ENCODE measurements at places on chromosomes 16 and 17.

- DNase-seq = no peak
Measured at GRCh38 chr17:72336026-72336803, 215.4 kb downstream of the SOX9 start.

DNA sequence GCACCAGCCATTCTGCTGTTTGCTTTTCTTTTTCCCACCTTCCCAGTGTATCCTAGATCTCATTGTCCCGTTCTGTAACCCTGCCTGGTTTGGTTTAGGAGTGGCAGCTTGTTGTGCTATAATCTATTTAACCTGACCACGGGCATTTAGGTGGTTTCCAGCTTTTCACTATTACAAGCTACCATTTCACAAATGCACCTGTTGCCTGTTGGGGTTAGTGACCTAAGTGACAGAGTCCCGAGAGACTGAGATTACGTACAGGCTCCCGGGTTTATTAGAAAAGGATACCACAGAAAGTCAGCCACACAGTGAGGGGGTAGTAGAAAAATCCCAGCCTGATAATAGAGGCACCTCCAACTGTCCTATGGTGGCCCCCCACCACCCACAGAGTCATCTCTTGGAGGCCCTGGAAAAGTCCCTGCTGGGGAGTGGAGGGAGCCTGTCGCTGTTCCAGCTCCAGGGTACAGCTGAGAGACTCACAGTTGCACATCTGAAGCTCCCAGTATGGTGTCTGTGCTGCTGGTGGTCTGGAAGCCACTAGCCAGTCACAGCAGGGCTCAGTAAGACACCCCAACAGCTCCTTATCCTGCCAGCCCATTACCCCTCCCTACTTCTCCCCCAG lies 21.2 kb downstream of the CLEC16A start:
- no peak for DNase-seq

DNA sequence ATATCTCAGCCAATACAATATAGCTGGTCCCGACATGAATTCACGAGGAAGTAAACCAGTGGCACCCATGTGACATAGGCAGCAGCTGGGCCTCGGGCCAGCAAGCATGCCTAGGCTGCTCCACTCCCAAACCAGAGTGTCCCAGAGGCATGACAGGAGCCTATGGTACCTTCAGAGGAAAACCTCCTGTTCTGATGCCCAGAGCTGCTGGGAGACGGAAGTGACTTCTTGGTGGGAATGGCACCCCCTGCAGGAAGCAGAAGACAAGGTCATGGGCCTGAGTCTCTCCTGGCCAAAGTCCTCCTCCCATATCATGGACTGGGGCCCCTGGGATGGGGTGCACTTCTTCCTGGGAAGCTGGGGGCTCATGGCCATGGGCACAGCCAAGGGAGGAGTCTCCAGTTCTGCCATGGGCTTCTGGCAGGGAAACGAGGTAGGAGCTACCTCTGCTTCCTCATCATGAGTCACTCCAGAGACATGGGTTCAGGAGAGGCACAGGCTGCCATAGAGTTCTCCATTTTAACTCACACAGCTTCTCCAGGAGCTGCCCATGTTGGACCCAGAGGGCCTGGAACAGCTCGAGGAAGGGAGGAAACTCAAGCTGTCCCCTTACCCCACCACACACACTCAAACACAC lies 13.4 kb downstream of the FBF1 start:
- peak; percentile 80 for DNase-seq

GRCh38 chr17:81608082-81608481 lies 28.8 kb downstream of the NPLOC4 start:
- no peak for DNase-seq
